ENCODE measurements at places on chromosomes 2 and 18.
A peak's percentile ranks its signal among the peaks of the same experiment; 100 is the strongest.

- no peak for DNase-seq
These were observed 316 bp downstream of the FKBP7 start for GRCh38 chr2:178478130-178478438.

GRCh38 chr2:101337877-101338276 lies 29.4 kb upstream of the RNF149 start:
- no peak for DNase-seq

DNA sequence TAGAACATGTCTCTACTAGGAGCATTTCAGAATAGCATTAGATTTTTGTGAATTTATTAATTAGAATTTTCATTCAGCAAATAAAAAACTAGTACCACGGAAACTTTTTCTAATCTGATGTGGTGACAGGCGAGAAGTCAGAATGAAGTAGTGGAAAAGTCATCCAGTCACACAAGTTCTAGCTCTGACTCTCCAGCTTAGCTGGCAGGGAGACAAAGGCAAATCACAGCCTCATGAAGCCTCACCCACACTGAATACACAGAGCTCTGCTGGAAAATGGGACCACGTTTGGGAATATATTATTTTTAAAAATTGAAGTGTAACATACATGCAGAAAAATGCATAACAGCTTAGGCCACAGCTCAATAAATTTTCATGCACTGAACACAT lies 86.1 kb downstream of the L3MBTL4 start:
- DNase-seq, result no peak

- DNase-seq, result peak; percentile 46
These were observed 162.3 kb downstream of the ACKR3 start for GRCh38 chr2:236731767-236732580.

DNA sequence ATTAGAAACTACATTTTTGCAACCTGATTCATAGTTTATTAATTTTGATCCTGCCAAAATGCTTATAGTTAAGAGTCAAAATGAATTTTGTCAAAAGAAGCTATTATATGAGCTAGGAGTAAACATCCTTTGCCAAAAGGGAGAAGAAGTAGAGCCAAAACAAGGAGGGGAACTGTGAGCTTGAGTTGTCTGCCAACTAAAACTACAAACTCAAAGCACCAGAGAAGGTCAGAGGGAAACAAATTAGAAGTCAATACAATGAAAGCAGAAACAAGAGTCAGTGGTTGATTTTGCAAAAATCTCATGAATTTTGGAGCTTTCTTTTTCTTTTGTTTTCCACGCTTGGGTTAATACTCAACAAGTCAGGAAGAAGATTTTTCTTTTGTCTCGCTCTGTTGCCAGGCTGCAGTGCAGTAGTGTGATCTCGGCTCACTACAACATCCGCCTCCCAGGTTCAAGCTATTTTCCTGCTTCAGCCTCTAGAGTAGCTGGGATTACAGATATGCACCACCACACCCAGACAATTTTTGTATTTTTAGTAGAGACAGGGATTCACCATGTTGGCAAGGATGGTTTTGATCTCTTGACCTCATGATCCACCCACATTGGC lies 508.5 kb downstream of the RIT2 start:
- DNase-seq, result no peak

DNA sequence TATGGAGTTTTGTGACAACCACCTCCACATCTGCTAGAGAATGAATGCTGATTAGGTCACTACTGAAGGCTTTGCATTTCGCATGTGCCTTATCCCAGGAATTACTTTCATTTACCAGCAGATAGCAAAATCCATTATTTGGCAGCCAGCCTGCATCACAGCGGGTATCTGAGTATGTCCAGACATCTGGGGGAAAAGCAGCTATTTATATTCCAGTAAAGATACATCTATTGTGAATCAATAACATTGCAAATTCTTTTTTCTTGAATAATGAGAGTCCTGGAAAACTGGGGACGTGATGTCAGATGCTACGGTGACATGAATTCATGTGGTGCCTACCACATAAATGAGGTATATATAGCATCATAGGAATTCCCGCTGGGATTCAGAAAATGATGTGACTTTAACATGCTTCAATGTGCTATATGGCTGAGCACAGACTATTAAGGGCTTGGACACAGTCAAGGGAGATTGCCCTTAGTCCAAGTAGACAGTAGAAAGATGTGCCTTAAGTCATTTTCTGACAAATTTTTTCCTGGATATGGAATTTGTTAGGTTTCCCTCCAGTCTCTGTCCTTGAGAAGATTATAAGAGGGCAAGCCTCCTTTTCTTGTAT lies 84.2 kb upstream of the CD302 start:
- DNase-seq, result no peak

DNA sequence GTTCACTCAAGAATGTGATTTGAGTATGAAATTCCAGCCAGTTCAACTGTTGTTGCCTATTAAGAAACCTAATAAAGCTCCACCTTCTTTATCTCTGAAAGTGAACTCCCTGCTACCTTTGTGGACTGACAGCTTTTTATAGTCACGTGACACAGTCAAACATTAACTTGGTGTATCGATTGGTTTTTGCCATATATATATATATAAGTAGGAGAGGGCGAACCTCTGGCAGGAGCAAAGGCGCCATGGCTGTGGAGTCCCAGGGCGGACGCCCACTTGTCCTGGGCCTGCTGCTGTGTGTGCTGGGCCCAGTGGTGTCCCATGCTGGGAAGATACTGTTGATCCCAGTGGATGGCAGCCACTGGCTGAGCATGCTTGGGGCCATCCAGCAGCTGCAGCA lies at the start of gene UGT1A1:
Gene UGT1A1 (plus strand): TSS at position 228 of the 400 bp plus-strand sequence. CDS start 18 bp downstream, at position 246.
- DNase-seq, result no peak

- DNase-seq, result no peak
These were observed 34.2 kb downstream of the NDUFA10 start for GRCh38 chr2:239990966-239991365.

- no peak for DNase-seq
These were observed 19.8 kb upstream of the SUCLG1 start for GRCh38 chr2:84478867-84479266.

- peak; percentile 60 for DNase-seq
These were observed 906 bp downstream of the IKZF2 start for GRCh38 chr2:213150315-213151097.

GRCh38 chr2:175465101-175465500 lies 283.6 kb upstream of the ATP5MC3 start:
- DNase-seq, result no peak

DNA sequence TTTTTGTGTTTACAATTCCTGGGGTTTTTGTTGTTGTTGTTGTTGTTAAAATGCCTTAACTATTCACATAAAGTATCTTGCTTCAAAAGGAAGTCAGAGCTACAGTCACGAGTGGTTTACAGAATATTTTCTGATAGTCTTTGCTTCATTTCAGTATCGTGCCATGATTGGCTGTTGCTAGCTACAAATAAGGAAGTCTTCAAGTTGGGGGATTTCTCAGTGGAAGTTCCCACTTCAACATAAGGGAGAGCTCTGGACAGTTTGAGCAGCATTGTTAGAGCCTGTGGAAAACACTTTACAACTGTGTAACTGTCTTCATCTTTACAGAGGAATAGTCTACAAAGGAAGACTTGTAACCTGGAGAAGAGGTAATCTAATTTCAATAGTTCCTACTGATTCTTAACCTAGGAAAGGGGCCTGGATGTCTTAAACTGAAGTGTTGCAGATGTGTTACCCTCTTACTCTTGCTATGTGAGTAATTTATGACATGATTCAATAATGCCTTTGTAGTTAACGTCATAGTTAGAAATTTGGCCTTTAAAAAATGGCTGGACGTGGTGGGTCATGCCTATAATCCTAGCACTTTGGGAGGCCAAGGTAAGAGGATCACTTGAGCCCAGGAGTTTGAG lies 23.4 kb upstream of the TANK start:
- no peak for DNase-seq

DNA sequence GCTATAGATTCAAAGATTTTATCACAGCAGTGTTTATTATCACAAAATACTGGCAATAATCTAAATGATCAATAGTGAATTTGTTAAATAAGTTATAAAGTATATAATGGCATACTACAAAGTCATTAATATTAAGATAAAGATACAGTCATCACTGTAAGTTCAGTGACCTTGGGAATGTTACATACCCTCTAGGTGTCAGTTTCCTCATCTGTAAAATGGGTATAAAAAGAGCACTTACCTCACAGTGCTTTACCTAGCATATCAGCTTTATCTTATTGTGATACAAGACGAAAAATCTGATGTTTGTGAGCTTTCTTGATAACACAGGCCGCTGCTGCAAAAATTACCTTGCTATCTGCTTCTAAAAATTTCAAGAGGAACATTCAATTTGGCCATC lies 112.2 kb downstream of the TMEM247 start:
- no peak for DNase-seq

GRCh38 chr18:23354625-23355024 lies 98.5 kb upstream of the RIOK3 start:
- DNase-seq, result no peak

- no peak for DNase-seq
These were observed 24.1 kb downstream of the IGFBP2 start for GRCh38 chr2:216657086-216657855.

- DNase-seq, result no peak
These were observed 32.8 kb downstream of the FSIP2 start for GRCh38 chr2:185771396-185771795.

DNA sequence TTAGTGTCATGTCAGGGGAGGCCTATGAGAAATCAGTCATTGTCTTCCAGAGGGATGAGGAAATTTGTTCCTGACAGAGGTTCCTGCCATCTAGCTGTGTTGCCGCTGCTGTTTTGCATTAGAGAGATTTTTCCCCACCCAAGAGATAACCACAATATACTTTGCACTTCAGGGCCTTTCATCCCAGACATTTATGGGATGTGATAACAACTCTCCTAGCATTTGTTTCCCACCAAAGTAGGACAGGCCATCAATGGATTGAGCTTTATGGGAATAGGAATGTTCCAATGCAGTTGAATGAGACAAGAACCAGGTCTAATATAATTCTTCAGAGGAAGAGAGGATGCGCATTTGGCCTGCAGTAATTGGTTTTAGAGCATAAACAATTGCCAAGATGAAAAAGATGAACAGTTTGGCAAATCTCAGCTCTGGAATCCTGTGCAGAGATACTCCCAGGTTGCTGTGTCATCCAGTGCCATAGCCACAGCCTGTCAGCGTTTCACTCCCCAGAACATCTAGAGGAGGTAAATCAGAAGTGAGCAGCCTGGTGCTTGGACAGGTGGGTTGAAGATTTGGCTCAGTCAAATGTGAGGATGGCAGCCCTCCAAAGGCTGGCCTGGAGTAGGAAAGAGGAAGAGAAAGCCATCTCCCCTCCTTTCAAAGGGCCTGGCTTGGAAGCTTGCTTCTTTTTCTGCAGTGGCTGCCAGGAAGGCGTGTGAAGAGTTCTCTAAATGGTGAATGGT lies 93.7 kb upstream of the SETBP1 start:
- no peak for DNase-seq

- DNase-seq, result no peak
These were observed 674 bp downstream of the NCAPH start for GRCh38 chr2:96336104-96336775.

GRCh38 chr18:64707052-64707451 lies 558.2 kb upstream of the LINC00305 start:
- DNase-seq, result no peak

DNA sequence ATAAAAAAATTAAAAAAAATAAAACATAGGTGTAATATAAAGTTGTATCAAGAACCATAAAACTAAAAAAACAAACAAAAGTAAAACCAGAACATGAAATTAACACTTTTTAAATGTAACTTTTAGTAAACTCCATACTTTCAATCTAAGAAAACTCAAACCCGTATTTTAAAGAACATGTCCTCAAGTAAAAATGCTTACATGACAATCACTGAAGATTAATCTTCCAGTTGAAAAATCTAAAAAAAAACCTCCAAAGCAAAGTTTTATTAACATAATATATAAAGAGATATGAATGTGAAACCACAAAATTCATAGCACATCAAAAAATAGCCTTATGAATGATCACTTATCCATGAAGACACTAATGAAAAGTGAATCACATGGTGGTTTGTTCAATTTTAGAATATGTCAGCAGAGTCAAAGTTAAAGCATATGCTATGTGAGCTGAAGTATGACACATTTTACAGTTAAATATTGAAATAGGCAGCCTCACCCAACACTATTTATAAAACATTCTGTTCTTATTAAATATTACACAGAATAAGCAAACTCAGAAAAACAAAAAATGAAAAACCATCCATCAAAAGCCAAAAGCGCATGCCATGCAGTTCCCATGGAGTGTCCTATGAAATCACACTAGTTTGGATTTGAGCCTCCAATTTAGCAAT lies 23.1 kb upstream of the CHAC2 start:
- DNase-seq, result no peak

- DNase-seq, result no peak
These were observed 102.0 kb upstream of the DTNA start for GRCh38 chr18:34608064-34608463.

DNA sequence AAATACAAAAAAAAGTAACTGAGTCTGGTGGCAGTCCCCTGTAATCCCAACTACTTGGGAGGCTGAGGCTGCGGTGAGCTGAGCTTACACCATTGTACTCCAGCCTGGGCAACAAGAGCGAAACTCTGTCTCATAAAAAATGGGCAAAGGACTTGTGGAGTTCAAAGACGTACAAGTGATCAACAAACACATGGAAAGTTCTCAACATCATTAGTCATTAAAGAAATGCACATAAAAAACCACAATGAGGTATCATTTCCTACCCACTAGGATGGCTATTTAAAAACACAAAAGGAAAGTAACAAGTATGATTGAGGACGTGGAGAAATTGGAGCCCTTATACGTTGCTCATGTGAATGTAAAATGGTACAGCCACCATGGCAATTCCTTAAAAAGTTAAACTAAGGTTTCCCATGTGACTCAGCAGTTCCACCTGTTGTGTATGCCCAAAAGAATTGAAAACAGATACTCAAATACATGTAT lies 52.3 kb downstream of the RAB10 start:
- DNase-seq, result peak; percentile 78

GRCh38 chr2:48162742-48163141 lies 256.4 kb upstream of the FBXO11 start:
- DNase-seq, result no peak

DNA sequence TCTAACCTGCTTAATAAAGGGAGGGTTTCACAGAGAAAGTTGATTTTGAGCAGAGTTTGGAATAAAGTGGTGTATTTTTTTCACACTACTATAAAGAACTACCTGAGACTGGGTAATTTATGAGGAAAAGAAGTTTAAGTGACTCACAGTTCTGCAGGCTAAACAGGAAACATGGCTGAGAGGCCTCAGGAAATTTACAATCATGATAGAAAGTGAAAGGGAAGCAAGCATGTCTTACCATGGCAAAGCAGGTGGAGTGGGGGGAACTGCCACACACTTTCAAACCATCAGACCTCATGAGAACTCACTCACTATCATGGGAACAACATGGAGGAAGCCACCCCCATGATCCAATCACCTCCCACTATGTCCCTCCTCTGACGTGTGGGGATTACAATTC lies 546.7 kb downstream of the EPHA4 start:
- no peak for DNase-seq

DNA sequence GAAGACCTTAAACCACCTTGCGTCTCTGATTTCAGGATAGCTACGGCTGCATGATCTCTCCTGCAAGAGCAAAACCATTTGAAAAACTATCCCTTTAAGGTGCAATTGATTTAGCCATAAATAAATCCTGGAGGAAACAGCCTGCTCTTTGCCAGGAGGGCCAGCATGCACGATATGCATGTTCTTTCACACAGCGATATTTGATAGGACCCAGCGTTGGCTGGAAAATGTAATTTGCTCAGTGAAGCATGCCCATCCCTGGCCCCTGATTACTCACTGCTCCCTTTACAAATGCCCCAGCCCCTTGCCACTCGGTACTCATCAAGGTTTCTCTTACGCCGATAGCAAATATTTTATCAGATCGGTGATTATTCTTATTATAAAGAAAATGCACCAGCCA lies 315.4 kb downstream of the CDH2 start:
- no peak for DNase-seq

Data from epithelial cell of prostate (primary cell).